Left renal cortex interstitium (tissue), 4 donors: ENCODE measurements at places on chromosomes 16 and 17. TPM values are rescaled to one million over a fixed set of nuclear protein-coding genes. Genes with fewer than 3 reads are reported as not detected.

DNA sequence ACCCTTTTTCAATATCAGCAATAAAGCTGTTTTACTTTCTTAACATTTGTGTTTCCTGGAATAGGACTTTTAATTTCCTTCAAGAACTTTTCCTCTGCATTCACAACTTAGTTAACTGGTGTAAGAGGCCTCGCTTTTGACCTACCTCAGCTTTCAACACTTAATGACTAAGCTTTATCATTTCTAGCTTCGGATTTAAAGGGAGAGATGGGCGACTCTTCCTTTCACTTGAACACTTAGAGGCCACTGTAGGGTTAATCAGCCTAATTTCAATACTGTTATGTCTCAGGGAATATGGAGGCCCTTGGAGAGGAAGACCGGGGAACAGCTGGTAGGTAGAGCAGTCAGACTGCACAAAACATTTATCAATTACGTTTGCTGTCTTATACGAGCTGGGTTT lies 4.7 kb downstream of the SYNRG start:
- DNase-seq, result no peak

GRCh38 chr17:17805575-17805974 lies 31.2 kb downstream of the SREBF1 start:
- DNase-seq, result no peak

- DNase-seq, result no peak
Measured at GRCh38 chr16:52466994-52467393, 79.9 kb downstream of the TOX3 start.

DNA sequence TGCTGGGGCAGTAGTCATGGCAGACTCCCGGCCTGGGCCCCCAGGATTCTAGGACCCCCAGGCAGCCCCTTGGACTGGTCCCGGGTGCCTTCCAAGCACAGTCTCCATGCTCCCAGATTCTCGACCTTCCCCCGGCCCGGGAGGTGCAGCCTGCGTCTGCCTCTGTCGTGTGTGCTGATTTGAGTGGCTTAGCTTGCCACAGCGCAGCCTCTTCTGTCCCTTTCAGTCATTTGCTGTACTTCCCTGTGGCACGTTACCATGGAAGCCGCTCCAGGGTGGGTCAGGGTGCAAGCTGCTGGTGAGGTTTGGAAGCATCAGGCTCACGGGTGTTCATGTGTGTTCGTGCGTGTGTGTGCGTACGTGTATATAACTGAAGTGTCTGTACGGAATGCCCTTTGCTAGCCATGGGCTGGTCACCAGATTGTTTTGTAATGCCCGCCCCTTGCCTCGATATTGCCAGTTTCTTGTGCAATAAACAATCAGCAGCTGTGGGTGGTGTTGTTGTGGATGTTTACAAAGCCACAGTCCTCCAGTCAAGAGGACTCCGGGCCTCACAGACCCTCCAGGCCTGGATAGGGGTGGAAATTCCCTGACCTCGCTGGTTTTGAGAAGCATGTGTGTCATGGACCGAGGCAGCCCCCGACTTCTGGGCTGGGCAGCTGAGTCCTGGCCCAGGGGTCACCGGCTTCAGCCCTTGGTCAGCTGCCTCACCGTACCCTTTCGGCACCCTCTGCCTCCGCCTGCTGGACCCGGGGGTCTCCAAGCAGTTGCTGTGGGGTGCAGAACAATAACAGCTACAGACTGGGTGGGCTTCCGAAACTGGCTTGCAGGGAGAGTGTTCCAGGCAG lies 9.7 kb upstream of the CLEC18A start:
- no peak for DNase-seq

DNA sequence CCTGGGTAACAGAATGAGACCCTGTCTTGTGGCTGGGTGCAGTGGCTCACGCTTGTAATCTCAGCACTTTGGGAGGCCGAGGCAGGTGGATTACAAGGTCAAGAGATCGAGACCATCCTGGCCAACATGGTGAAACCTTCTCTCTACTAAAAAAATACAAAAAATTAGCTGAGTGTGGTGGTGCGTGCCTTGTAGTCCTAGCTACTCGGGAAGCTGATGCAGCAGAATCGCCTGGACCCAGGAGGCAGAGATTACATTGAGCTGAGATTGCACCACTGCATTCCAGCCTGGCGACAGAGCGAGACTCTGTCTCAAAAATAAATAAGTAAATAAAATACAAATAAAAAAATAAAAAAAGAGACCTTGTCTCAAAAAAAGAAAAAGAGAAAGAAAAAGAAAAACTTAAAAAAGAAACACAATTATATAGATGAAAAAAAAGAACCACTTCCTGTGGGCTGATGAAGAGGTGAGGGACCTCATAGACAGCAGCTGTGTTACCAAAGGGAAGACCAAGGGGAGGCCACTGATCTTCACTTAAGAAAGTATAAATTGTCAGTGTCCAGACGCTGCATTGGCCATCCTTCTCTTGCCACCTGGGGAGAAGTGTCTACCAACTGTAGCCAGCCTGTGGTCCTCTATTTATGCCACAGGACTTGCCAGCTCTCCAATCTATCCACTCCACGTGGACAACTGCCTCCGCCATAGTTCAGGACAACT lies 24.4 kb upstream of the SMG1 start:
- no peak for DNase-seq

The CDC42EP4 gene
- 57.7 TPM for polyA plus RNA-seq

DNA sequence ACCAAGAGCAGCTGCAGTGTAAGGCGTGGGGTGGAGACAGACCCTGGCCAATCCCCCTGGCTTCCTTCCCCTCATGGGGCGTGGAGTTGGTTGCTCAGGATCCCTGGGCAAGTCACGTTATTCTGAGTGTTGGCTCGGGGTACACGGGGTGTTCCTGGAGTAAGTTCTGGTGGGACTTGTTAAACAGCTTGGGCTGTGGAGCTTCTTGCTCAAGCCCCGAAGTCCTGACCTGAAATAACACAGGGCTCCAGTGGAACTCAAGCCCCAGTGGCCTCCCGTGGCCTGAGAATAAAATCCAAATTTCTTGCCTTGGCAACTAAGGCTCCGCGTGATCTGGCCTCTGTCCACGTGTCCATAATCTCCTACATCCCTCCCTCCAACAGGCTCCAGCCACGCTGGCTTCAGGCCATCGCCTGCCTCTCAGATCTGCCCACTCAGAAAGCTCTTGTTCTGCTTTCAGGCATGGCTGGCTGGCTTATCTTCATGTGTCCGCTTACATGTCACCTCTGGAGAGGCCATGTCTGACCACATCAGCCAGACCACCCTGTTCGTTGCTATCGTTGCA lies 49.3 kb upstream of the BCO1 start:
- no peak for DNase-seq

The TSNAXIP1 gene
- 7.3 TPM for polyA plus RNA-seq
